ENCODE measurements at places on chromosomes 7 and 10.

- no peak for DNase-seq
Measured at GRCh38 chr7:42742318-42742717, 169.6 kb downstream of the C7orf25 start.

- no peak for DNase-seq
Measured at GRCh38 chr10:122255509-122256301, 15.4 kb upstream of the BTBD16 start.

DNA sequence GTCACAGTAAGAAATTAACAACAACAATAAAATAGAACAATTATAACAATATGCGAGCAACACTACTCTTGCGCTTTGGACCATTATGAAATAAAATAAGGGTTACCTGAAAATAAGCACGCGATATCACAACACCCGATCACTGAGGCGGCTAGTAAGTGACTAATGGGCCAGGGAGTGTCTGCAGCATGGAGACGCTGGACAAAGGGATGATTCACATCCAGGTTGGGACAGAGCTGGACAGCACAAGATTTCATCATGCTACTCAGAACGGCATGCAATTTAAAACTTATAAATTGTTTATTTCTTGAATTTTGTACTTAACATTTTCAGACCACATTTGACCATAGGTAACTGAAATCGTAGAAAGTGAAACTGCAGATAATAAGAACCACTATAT is 15.6 kb downstream of the HIBADH start:
- peak; percentile 71 for DNase-seq

DNA sequence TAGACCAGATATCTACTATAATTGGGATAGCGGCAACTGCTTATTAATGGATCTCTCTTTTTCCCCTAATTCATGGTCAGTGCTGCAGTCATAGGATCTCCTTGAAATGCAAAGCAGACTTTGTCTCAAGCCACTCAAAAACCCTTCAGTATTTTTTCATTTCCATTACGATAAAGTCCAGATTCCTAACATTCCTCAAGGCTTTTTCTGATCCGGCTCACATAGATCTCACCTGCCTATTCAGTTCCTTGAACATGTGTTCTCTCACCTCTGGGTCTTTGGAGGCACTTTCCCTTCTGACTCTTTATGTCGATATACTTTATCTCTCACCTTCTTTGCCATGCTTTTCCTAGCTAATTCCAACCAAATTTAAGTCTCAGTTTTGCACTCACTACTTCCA is 25.7 kb upstream of the WASL start:
- DNase-seq, result no peak

DNA sequence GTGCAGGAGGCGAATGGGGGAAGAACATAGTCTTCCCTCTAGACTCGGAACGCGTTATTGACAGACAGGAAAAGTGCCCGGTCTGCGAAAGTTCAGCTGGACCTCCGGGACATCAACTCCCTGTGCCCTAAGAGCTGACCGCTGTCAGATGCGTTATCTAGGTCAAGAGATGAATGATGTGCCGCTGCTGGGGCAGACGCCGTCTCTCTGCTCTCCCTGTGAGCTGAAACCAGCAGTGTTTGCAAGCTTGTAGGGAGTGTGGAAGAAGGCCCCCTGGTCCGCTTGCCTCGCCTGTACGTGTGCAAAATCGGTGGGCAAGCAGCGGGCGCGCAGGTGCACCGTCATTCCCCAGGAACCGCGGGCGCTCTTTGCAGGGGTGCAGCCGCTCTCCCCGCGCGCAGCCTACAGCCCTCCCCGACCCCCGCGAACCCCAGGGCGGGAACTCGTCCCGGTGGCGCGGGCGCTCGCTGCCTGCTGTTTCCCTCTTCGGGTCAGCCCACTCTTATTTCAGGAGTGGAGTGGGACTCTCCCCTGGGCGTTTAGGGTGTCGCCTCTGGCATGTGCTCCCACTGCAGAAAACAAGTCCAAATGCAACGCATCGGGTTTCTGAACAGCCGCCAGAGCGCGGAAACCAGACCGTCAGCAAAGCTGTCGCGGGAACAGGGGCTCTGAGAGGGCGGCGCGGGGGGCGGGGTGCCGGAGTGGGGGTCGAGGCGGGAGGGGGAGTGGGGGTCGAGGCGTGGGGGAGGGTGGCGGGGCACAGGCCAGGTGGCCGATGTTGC is 1.8 kb upstream of the PFKFB3 start:
- peak; percentile 60 for DNase-seq

DNA sequence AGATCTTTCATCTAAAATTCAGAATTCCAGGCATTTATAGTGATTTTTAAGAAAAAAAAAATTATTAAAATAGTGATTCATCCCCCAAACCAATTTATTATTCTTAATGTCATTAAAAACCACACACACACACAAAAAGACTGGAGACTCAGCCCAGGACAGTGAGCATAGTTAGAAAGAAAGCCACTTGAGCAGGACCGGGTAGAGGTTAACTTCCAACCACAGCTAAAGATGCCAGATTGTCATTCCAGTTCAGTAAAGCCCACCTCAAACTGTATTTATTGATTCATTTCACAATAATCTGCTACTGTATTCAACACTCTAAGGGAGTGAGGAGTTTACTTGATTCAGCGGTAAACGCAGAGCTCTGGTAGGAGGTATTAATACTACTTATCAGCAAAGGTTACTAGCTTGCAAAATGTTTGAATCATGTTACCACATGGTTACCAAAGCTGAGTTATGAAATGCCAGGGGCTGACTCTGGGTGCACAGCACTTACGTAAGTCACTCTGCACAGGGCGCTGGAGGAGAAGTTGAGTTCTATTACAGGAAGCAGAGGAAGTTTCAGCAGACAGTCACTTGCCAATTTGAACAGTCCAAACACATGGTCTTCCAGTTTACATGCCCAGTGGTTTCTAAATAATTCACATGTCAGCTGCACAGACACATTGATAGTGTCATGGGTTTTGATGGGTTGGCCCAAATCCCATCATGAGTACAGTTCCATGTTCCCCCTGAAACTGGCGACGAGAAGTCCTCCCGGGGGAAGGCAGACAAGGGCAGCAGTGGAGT is 64.6 kb downstream of the KLF6 start:
- peak; percentile 51 for DNase-seq

- no peak for DNase-seq
Measured at GRCh38 chr10:16436367-16436757, 448 bp upstream of the PTER start.

DNA sequence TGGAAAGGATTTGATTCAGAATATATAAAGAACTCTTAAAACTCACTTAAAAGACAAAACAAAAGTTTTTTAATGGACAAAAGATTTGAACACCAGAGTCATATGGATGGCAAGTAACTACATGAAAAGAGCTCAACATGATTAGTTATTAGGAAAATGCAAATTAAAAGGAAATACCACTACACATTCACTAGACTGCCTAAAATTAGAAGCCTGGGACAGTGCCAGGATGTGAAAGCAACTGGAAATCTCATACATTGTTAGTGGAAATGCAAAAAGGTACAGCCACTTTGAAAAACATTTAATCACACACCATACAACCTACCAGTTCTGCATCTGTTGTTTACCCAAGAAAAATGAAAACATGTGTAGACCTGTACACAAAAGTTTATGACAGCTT is 48.8 kb downstream of the RALA start:
- no peak for DNase-seq

- peak; percentile 53 for DNase-seq
Measured at GRCh38 chr7:92586403-92586802, 3.8 kb downstream of the FAM133B start.

GRCh38 chr10:69248117-69248730 is 28.1 kb downstream of the HKDC1 start:
- no peak for DNase-seq

- DNase-seq, result peak; percentile 38
Measured at GRCh38 chr10:132506711-132507408, 30.7 kb upstream of the INPP5A start.

Measured in EL (cell line).